ENCODE measurements at places on chromosomes 1 and 21.
A peak's percentile ranks its signal among the peaks of the same experiment; 100 is the strongest.

DNA sequence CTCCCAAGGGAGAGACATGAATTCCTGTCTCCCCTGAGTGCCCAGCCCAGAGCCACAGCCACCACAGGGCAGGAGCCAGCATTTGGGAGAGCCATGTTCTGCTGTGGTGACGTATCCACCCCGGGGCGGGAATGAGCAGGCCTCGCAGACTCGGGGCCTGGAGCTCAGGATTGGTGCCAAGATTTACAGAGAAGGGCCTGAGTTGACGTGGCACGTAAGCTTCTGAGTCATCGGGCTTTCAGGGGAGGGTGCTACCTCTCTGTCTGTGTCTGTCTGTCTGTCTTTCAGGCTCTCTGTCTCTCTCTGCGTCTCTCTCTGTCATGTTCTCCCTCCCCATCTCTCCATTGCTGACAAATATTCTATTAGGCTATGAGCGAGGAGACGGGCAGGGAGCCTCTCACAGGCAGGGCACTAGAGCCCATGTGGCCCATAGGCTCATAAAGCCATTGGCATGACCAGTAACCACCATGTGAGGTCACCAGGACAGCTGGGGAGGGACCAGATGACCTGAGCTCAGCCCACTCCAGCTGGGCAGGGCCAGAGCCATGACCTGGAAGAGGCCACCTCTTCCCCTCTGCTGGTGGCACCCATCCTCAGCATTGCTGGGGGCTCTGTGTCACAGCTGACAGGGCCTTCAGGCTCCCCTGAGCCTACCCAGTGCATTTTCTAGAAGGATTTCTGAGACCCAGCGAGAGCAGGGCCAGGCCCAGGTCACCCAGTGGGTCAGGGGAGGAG, 300.0 kb upstream of the VAMP3 start:
- DNase-seq = no peak

- DNase-seq = peak; percentile 66
These were observed 5.1 kb downstream of the TMEM201 start for GRCh38 chr1:9593492-9594465.

GRCh38 chr1:51558375-51558924, 39.4 kb upstream of the EPS15 start:
- no peak for DNase-seq

- DNase-seq = no peak
These were observed 61.4 kb downstream of the EIF2B3 start for GRCh38 chr1:44924835-44925464.

DNA sequence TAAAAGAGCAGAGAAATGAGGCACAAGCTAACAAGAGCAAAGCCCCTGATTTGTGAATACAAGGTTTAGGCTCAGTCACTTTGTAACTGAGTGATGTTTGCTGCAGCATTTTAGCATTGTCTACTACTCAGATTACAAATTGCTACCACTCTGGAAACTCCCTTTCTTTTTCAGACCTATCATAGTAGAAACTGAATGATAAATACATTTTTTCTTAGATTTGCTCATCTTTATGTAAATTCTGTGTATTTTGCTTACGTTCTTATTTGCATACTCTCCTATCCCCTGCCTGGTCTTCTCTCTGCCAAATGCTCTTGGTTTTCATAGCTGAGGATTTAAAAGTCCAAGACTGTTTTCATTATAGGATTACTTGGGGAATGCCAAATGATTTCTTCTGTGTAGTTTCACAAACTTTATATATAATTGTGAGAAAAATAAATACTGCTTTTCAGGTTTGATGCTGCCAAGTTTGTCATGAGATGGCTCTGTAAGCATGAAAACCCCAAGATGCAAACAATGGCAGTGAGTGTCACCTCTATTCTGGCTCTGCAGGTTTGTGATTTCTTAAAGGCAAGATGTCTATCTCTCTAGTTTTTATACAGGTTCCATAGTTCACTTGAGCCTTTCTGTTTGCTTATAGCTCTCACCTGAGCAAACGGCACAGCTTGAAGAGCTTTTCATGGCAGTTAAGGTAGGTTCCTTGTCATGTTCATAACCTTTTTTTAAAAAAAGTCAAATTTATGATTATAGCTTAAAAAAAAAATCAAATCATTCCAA, 24.7 kb downstream of the ZYG11A start:
- no peak for DNase-seq

DNA sequence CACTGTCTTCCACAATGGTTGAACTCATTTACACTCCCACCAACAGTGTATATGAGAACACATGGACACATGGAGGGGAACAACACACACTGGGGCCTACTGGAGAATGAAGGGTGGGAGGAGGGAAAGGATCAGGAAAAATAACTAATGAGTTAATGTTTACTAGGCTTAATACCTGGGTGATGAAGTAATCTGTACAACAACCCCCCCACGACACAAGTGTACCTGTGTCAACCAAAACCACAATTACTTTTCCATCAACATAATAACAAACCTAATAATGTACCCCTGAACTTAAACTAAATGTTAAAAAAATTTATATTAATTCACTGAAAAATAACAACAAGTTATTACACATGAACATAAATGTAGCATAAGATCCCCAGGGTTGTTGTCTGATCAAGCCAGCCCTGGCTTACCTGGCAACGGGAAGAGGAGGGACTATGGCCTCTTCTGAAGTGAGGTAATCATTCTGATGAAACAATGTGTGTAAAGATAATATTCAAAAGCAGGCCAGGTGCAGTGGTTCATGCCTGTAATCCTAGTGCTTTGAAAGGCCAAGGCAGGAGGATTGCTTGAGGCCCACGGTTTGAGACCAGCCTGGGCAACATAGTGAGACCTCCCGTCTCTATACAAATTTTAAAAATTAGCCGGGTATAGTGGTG, 40.8 kb upstream of the HEATR1 start:
- DNase-seq = no peak

GRCh38 chr1:93056214-93056613, 22.9 kb upstream of the MTF2 start:
- no peak for DNase-seq

- DNase-seq = peak; percentile 13
These were observed 21.5 kb upstream of the RCAN3 start for GRCh38 chr1:24481101-24481500.

DNA sequence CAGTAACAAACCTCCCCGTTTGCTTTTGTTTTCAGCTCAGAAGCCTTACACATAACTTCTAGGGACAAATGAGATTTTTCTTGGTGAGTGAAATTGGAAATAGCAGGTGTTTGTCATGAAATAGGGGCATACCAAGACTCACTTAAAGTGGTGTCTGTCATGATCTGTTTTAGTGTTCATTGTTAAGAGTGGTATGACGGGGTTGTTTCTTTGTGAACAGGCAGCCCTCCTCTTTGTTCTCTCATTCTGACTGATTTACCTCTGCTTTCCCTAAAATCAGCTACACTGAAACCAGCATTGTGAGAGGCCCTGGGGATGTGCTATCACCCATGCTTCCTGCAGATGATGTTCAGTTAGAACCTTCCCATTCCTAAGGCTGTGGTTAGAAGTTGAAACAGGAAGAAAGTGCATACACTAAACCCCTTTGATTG, 2.5 kb upstream of the ERO1B start:
- DNase-seq = no peak

- DNase-seq = no peak
These were observed 67.8 kb upstream of the BCAR3 start for GRCh38 chr1:93749487-93749886.

- DNase-seq = no peak
These were observed 23.2 kb upstream of the WDR26 start for GRCh38 chr1:224457782-224458144.

DNA sequence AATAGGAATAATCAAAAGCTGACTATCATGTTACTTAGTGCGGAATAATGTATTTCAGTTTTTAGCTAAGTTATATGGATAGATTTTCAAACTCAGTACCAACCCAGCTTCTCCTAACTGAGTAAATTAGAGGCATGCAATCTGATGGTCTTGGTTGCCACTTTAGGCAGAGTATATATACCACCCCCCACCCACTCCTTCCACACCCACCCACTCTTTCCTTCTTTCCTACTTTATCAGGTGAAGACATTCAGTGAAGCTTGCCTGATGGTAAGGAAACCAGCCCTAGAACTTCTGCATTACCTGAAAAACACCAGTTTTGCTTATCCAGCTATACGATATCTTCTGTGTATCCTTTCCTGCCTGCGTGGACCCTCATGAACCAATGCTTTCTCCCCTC, 36.3 kb downstream of the DAP3 start:
- no peak for DNase-seq

GRCh38 chr1:167344112-167344511, 123.4 kb downstream of the POU2F1 start:
- no peak for DNase-seq

DNA sequence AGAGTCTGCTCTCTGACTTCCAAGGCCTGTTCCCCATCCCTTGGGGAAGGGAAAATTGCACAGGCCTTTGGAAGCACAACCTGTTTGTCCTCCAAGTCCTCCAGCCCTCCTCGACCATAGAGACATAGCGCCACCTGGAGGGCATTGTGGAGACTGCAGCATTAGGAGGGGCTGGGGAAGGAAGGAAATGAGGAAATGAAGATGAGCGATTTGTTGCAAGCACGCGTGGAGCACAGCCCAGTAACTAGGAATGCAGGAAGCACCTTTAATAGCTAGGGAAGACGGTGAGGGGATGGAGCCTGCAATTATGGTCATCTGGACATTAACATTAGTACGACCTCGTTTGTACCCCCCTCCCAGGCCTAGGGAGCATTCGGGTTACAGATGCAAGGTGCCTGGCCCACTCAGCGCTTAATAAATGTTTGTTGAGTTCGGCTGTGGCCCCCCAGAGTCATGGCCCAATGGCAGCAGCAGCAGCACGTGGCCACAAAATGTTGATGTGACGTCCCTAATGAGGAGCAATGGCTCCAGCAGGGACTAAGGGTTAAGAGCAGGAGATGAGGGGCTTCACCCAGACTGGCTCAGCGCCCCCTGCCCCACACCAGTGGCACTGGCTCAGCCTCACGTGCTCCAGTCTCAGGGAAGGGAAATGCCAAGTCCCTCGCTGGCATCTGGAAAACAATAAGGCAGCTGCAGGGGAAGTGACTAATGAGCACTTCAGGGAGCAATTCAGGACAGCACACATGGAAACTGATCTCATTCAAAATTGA, 8.0 kb upstream of the CAMK2N1 start:
- DNase-seq = peak; percentile 87

GRCh38 chr1:75785320-75785982, 605 bp upstream of the RABGGTB start:
- no peak for DNase-seq

GRCh38 chr21:45004059-45004422, 64.2 kb downstream of the SLX9 start:
- no peak for DNase-seq

DNA sequence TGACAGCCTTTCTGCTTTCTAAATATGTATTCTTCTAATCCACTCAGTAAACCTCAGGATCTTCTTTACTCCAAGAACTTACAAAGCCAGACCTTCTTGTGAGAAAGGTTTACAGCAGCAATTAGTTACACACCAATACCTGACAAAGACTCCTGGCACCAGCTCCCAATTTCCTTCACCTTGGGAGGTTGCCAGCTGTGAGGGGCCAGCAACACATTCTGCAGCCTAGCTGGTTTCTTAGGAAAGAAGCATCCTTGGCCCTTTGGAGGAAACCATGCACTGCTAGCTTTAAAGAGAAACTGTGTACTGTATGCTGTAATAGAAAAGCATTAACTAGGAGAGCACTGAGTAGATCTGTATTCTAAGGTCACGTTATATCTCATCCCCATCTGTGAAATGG, 10.8 kb downstream of the FYB2 start:
- DNase-seq = peak; percentile 62

GRCh38 chr1:91732291-91733107, 153.5 kb downstream of the TGFBR3 start:
- DNase-seq = no peak

DNA sequence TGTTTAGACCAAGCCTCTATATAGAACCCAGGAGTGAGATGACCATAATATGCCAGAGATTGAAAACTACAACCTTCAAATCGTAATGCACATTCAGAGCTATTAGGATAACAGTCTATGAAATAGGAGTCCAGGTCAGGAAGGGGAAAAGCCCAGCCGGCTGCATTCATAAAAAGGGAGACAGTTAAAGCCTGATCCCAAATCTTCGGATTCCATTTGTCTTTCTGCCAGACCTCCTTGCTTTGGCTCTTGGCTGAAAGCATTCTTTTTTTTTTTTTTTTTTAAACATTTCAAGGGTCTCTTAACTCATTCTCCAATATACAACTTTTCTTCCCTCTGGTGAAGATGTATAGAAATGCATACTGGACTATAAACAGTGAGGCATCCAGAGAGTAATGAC, 81.1 kb downstream of the NTPCR start:
- DNase-seq = no peak

DNA sequence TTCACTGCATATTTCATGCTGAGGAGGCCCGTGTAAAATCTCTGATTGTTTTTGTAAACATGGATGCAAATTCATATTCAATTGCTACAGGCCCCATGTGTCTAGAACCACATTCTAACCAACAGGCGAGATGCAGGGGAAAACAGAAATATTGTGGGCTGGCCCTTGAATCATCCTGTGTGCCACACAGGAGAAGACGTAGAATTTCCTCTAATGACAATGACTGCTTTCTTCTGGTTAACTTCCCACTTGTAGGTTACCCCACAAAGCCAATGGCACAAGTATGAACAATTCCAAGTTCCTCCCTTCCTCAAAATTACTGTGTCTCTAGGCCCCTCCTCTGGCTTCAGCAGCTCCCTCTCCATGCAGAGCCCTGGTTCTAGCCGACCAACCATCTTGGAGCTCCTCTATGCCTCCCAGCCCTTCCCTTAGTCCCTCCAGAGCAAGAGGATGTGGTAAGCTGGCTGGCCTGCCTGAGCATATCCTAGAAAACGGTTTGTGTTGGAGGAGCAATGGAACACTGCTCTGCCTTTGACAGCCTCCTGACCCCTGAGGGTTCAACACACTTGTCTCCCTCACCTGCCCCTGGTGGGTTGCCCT, 205.2 kb downstream of the HS2ST1 start:
- DNase-seq = no peak

DNA sequence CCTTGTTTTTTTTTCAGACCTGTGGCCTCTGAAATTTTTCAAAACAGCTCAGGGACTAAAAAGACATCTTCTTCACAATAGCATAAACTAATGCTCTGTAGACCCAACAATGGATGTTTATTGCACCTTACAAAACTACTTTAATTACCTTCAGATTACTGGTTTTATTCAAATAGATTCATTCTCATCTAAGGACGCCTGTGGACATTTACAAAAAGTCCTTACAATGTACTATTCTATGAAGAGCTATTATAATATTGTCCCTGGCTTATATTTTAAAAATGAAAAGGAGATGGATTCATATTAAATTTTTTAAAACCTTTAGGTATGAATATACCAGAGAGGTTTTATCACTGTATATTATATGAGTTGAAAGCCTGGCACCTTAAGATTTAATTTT, 238.4 kb upstream of the NR5A2 start:
- DNase-seq = no peak

DNA sequence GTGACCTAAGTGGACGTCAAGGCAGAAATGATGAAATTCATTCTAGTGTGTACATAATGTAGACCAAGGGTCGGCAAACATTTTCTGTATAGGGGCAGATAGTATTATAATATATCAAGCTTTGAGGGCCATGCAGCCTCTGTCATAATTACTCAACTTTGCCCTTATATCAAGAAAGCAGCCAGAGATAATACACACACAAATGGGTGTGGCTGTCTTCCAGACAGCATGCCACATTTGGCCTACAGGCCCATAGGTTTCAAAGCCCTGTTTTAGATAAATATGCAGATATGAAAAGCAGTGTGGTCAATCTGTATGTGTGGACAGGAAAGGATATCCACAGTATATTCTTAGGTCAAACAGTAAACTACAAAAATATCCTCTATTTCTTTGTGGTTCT, 320.1 kb upstream of the FMN2 start:
- DNase-seq = no peak
